ENCODE measurements at places on chromosomes 7 and 10.

DNA sequence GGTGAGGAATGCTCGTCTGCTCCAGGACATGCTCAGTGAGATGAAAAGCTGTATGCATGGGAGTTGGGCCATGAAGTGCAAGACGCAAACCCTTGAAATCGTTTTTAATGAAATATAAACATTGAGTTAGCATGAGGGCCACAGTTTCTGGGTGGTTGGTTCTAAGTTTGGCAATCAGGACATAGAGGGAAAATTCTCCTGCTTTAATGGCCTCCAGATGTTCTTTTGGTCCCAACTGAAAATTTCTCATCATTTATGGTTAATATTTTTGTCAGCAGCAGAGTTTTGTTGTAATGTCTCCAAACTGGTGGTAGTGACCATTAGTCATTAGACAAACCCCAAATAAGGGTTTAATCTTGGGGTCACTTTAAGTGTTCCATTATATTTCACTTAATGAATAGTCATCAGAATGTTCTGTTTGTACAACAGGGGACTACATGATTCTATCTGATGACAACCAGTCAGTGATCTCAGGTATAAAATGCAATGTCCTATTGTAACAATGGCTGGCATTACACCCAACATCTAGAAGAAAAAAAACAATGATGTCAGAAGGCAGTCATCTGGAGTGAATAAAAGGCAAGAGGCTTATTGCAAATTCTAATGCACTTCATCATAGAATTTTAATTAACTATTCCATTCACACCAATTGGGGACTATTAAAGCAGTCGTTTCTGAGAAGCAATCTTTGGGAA lies 197.4 kb downstream of the JCAD start:
- DNase-seq, result no peak

DNA sequence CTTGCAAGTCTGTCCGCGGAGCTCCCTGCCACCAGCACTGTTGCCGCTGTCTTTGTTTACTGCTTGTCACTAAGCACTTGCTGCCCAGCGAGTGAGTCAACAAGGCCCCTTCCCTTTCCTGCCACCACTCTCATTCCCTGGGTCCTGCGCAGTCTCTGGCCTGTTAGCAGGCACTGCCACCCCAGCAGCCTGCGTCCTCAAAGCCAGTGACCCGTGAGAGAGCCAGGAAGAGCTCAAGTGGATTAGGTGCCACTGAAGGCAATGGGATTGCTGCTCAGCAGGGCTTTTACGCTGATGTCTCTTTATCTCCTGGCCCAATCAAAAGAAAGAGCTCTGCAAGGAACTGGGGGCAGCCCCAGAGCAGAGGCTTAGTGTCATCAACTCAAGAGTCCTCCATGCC lies at the start of gene FRMPD2:
TSS of gene FRMPD2 (minus strand) at position 61 of the 400 bp plus-strand sequence. CDS start 129 bp downstream, outside the sequence.
- no peak for DNase-seq

- DNase-seq, result peak; percentile 20
Observed at GRCh38 chr7:98826811-98827231, 43.0 kb downstream of the TMEM130 start.

GRCh38 chr7:43781726-43782607 lies 23.5 kb downstream of the BLVRA start:
- no peak for DNase-seq

DNA sequence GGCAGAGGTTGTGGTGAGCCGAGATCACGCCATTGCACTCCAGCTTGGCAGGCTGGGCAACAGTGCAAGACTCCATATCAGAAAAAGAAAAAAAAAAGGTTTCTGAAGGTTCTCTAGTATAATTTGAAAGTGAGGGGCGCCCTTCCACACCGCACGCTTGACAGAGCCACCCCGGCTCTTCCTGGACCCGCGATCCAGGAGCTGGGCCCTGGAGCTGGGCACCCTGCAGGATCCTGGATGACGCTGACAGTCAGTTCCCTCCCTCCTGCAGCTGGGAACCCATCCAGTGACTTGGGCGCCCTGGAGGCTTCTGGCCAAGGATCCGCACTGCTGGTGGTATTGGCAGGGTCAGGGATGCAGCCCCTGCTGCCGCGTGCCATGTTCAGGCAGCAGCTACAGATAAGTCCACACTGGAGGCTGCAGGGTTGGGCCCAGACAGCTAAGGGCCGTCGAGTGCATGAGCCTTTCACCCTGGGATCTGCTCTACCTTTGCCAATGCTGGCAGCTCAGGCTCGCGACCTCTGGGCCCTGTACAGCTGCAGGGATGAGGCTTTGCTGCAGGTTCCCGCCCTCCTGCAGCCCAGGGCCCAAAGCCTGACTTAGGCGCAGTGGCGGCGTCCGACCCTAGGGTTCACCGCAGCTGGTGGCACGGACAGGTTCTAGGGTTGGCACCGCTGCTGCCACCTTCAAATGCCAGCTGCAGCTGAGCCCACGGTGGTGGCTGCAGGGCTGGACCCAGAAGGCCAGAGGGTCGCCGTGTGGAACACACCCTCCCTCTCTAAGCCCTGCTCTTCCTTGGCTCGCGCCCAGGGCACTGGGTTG lies 110.2 kb downstream of the OR13A1 start:
- DNase-seq, result no peak

DNA sequence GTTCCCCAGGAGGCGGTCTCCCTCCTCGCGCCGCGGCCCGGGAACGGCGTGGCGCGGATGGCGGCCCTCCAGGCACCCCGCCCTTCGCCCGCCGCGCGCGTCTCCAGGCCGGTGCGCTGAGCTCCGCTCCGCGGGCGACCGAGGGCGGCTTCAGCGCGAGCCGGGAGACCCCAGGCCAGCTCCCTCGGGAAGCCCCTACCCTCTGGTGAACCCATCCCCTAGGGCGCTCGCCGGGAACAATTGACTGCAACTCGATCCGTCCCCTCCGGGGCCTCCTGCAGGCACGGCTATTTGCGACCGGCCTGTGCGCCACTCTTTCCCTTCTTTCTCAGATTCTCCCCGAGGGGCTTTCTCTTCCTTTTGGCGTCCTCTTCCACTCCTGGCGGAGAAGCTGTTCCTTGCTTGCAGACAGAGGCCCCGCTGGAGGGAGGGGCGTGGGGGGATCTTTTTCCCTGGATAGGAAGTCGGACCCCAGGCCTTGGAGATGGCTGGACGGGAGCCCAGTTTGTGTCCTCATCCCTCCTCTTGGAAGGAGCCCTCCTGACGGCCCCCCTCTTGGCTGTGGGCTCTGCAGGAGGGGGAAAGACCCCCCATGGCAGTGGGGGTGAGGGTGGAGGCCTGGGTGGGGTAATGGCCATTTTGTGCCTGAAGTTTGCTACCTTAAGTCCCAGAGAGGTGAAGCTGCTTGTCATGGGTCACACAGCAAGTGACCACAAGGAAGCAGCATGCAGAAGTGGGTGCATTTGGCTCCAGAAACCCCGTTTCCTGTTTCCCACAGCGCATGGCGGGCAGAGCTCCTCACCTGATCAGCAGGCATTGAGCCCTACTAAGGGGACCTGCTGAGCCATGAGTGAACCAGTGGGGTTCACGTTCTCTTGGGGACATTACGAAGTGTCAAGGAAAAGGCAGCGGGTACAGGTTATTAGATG lies 171.2 kb upstream of the TNRC18 start:
- no peak for DNase-seq

DNA sequence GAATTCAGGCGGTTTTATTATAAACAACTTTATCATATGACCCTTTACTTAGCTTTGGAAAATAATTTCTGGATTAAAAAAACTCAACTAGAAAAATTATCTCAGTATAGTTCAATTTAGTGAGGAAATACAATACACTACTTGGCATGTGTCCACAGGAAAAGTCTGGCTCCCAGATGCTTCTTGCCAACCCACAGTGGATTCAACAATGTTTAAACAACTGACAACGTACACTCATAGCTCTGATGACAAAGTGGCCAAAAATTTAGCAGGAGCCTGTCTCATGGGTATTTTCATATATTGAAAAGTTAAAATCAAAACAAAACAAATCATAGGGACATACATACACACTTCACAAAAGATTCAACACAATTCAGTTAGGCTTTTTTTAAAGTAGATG lies 158.8 kb downstream of the SKAP2 start:
- DNase-seq, result no peak

DNA sequence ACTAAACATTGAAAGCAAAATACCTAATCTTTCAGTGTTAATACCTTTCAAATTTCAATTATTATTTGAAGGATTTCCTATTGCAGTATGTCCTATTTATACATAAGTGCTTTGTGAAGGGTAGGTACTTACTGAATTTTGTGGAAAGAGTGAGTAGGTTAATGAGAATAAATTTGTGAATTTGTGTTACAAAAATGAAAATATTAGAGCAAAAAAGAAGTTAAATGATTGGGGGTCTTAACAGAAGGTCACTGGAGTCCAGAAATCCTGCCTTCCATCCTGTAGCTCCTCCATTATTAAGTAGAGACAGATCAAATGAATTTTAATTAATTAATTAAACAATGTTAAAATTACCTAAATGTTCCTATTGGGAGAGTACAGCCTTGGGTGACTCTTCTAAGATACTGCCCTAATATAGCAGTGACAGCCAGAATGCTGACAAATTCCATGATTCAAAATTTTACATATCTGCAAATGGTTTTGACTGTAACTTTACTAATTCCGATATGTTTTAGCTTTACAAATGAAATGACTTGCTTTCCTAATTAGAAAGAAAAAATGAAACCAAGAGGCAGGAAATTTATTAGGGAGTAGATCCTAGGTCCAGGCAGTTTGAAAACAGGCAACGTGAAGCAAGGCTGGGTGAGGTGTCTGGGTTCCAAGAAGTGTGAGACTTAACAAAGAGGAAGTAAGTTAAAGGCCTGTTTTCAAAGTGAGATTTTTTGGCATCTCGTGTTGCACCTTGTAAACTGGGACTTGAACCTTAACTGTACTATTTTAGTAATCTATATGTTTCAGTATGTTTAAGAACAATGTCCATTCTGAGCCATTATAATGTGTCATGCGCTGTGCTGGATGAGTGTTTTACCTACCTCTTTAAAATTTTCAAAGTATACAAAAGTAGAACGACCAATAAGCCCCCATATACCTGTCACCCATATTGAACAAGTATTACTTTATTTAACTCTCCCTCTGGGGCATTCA lies 1.5 kb downstream of the PIK3CG start:
- DNase-seq, result no peak

DNA sequence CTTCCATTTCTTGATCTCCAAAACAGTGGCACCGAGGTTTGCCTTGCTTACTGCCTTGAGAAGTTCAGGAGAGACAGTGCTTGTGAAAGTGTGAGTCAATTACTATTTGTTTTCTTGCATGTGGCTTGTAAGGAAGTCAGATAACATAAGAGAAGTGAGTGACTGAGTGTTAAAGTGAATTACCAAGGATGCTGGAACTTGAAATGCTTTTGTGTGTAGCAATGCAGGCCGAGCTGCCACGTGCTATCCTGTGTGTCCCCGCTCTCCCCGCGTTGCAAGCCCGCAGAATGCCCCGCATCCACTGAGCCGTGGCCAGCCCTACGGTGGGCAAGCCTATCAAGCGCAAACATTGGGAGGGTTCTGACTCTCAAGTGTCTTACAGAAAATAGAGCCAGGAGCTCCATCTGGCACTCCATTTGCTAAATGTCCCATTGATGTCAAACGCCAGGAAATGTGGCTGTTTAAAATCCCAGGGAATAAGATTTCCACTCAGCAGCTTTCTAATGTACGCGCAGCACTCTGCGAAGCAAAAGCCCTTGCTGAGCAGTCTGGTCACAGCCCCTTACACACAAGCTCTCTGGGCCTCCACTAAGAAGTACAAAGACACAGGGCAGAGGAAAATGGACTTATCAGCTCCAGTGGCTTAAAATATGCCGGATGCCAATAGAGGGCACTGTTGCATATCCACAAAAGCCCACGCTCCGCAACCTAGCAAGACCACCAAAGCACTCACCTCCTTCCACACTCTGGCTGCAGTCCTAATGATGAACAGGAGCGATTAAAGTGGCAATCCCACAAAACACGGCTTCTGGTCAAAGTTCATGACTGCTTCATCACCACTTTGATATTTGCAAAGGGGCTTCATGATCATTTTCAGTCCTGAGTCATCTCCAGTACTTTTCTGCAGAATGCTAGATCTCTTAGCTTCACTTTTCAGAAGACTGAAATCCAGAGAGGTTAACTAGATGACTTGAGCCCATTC lies 158.0 kb upstream of the ITGB1 start:
- peak; percentile 1 for DNase-seq

DNA sequence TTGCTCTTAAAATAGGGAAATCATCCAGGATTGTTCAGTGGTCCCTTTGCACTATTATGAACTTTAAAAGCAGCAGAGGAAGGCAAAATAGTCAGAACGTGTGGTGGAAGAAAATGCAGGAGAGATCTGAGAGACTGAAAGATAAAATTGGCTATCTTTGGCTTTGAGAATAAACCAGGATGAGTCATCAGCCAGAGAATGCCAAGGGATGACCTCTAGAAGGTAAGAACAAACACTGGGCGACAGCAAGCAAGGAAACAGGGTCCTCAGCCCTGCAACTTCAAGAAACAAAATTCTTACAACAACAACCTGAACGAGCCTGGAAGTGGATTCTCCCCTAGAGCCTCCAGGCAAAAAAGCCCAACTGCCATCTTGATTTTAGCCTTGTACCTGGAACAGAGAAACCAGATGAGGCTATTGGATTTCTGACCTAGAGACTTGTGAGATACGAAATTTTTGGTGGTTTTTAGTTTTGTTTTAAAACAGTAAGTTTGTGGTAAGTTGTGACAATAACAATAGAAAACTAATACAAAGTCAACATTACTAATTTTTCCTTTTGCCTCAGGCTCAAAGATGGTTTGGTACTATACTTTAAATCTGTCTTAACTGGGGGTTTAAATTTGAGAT lies 130.2 kb upstream of the CNTNAP2 start:
- no peak for DNase-seq

DNA sequence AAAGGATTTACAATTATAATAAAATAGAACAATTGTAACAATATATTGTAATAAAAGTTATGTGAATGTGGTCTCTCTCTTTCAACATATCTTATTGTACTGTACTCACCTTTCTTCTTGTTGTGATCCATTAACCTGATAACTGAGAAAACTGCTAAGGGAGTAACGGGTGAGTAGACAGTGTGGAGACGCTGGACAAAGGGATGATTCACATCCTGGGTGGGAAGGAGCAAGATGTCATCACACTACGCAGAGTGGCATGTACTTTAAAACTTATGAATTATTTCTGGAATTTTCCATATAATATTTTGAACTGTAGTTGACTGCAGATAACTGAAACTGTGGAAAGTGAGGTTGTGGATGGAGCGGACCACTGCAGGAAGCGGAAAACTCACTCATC lies 91.2 kb upstream of the PLPP4 start:
- no peak for DNase-seq

- no peak for DNase-seq
Observed at GRCh38 chr10:99396471-99396870, 34.0 kb downstream of the GOT1 start.

DNA sequence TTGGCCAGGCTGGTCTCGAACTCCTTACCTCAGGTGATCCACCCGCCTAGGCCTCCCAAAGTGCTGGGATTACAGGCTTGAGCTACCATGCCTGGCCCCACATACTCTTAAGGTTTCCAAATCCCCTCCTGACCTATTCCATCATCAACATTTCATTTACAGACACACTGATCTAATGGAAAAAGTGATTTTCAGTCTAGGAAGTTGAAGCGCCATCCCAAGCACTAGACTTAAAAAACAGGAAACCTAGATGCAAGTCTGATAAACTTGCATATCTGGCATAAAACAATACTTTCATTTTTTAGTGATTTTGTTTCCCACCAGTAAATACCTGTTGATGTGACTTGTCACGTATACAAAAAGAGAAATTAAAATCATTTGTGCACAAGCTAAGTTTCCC lies 44.0 kb downstream of the DNMBP start:
- no peak for DNase-seq

- no peak for DNase-seq
Observed at GRCh38 chr10:66919248-66919647, 6.6 kb upstream of the LRRTM3 start.

- no peak for DNase-seq
Observed at GRCh38 chr10:75395932-75396630, 5.5 kb downstream of the ZNF503 start.
